ENCODE measurements at places on chromosomes 6 and 20.

GRCh38 chr20:47917549-47918070 is 132.3 kb upstream of the SULF2 start:
- no peak for DNase-seq

DNA sequence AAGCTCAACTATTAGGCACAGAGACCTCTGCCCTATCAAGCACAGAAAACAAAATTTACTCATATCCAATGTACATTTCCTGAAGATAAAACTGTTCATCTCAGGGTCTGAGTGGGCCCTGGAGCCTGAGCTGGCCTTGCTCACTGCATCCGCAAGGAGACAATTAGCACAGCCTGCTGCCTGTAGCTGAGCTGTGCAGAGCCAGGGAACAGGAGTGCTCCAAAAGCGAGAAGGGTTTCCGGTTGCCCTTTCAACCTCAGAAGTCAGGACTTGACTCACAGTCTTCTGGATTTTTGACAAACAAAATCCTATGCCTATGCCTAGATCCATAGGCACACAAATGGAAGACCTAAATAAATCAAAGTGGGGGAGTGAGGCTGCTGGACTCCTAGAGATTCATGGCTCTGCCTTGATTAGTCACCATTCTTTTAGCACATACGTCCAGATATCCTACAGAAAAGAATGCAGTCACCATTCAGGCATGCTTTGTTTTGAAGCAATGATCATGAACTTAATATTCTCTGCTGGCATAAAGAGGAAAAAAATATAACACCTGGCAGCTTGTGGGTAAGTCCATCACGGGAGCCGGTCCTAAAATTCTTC is 73.5 kb downstream of the BFSP1 start:
- DNase-seq = no peak

GRCh38 chr6:14838133-14838583 is 407.7 kb upstream of the JARID2 start:
- no peak for DNase-seq

DNA sequence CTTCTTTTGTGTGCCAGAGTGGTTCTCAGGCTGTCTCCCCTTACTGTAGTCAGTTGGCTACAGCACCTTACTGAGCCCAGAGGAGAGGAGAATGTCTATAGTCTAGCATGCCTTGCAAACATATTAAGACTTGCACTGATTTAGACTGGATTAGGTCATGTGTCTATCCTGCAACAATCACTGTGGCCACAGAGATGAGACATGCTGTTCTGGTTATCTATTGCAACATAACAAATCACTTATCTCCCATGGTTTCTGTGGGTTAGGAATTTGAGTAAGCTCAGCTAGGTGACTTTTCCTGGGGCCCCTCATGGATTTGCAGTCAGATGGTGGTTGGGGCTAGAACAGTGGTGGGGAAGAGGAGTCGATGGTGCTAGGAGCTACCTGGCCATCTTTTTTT is 261.3 kb downstream of the SOD2 start:
- DNase-seq = no peak

- DNase-seq = no peak
Observed at GRCh38 chr20:50389438-50389807, 120.8 kb upstream of the PTPN1 start.

GRCh38 chr6:119453242-119454200 is 104.0 kb upstream of the MAN1A1 start:
- DNase-seq = no peak

DNA sequence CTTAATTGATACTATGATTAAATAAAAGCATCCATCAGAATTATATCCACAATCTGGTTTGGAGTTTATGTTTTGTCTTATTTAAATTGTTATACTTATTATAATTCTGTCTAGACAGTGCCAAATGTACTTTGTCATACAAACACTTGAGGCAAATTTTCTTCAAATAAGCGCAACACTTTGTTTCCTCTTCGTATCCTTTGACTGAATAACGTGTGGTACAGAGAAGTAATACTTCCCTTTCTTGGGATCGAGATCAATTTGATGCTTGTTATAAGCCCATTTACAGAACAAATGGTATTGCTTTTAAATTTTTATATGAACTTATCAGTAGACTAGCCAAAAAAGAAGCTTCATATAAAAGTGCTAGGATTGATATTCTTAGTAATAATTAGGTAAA is 111.0 kb downstream of the ATG5 start:
- DNase-seq = no peak

- DNase-seq = no peak
Observed at GRCh38 chr6:105917038-105917695, 169.0 kb upstream of the PRDM1 start.

DNA sequence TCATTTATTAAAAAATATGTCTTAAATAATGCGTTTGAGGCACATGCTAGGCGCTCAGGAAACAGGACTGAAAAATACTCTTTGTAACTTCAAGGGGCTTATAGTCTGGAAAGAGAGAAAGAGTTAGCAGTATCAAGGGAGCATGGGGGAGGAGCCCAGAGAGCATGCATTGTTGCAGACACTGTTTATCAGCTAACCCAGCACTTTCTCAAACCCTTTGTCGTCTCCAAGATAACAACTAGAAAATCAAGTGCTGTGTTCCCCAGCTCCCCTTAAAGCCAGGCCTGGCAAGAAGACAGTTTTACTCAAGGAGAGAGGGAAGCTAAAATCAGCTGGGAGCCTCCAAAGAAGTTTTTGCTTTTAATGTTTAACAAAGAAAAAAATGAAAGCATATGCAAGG is 98.4 kb downstream of the PERP start:
- no peak for DNase-seq

DNA sequence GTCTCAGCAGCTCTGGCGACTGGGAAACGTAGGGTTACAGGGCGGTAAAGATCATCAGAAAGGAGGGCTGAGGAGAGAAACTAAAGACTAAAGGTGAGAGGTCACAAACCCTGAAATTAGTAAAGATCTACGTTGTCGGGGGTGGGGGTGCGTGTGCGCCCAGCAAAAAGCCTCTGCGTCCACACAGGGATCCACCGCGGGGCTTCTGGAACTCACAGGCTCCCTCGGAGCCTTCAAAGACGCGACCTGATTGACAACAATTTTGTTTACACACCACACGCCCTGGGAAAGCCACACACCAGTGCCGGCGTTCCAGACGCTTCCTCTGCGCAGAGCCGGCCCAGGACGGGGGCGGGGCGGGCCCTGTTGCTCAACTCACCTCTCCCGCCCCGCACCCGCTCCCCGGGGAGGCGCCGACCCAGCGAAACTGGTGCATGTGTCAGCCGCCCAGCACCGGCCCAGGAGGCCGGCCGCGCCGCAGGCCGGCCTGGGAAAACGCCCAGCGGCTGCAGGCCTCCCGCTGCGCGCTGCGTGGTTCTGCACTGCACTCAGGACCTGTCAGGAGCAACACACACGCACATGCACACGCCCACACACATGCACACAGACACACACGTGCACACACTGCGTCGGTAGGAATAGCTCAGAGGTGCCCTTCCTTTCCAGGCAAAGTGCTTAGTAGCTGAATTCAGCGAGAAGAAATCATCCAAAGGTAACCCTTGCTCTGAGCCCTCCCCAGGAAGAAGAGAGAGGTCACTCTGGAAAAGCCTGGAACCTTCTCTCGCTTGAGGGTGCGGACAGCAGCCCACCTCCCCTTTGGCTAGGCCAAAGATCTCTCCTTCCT is 57.2 kb upstream of the ARID1B start:
- DNase-seq = peak; percentile 42

- no peak for DNase-seq
Observed at GRCh38 chr6:84635081-84635761, 129.2 kb downstream of the TBX18 start.

- no peak for DNase-seq
Observed at GRCh38 chr6:160766989-160767646, 65.1 kb downstream of the PLG start.

GRCh38 chr6:81865712-81866111 is 113.2 kb upstream of the TENT5A start:
- no peak for DNase-seq

DNA sequence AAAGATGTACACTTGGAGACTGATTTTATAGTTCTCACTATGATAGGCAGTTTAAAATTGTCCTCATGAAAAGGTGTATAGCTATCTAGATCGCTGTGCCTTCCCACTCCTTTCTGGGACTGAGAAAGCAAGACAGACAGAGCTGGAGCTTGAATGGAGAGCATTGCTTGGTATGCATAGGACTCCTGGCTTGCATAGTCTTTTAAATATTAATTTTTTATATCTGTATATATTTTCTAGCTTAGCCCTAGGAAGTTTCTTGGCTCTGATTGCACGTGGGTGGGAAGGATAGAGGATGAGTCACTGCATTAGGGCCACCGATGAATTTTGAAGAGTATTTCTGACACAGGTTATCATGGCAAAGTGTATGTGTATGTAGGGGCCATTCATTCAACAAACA is 150.0 kb upstream of the SPACA1 start:
- no peak for DNase-seq

- no peak for DNase-seq
Observed at GRCh38 chr6:71082033-71082650, 125.3 kb upstream of the B3GAT2 start.

DNA sequence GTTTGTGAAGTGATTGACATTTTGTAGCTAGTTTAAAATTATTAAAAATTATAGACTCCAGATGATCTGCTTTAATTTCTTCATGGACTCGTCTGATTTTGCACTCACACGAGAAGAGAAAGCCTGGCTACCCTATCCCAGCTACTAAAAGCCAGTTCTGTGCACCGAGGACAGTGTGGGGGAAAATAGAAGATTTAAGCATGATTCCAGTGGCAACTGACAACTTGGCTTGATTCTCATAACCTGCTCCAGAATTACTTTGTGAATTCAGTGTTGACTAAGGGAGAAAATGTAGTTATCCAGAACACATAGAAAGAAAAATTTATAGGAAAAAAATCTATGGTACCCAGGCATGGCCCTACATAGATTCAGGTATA is 88.7 kb downstream of the SNAP25 start:
- no peak for DNase-seq

GRCh38 chr20:51692806-51693400 is 75.3 kb downstream of the ATP9A start:
- DNase-seq = no peak

GRCh38 chr6:51992876-51993275 is 94.5 kb downstream of the PKHD1 start:
- DNase-seq = no peak

DNA sequence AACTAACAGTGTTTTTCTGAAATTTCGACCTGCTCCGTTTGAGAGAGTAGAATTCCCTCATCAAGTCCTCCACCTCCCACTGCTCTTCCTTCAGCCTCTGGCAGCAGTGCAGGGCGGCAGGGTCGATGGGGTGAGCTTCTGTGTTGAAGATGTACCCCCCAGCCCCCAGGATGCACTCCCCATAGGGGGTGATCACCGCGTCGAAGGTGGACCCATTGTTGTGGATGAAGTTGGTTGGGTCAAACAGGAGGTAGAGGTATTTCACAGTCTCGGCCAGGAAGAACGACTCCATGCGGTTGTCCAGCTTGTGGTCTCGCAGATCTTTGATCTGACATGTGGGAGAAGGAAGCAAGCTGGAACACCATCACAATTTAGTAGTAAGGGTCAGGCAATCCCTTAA is 23.0 kb upstream of the TRPC4AP start:
- DNase-seq = no peak

- no peak for DNase-seq
Observed at GRCh38 chr6:5173810-5174209, 86.9 kb downstream of the LYRM4 start.

DNA sequence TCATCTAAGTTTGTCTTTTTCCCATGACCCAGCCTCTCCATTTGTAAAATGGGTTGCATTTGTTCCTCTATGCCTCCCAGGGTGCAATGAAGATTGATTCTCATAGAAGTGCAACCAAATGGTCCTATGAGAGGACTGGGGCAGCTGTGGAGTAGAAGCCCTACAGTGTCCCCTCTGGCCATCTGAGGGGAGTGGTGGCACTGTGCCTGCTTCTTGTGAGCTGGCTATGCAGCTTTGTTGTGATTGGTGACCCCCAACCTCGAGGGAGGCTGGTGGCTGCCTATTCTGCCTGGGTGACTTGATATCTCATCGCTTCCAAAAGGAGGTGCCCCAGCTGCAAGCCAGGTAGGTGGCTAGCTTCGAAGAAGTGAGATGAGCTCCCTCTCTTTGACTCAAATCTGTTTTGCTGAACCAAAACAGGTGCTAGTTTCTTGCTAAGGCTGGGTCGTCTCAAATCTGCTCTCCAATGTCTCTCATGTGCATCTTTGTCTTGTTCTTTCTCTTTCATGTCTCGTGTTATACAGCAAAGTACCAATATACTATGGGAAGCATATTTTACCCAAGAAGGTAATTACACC is 33.9 kb downstream of the TXLNB start:
- no peak for DNase-seq

DNA sequence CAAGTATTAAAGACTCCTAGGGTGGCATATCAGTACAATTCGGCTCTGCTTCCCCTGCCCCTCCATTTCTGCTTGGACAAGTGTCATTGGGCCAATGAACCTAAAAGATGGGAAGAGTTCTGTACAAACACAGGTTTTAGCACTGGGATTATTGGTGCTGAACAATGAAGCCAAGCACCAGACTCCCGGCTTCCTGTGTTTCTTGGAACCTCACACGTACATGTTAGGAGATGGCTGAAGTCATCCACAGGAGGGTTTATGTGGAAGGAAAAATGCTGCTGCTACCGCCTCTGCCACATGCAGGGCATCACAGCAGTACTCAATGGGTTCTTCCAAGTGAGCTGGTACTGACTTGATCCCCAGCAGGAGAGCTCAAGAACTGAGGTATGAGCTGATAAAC is 49.7 kb downstream of the TNFRSF21 start:
- no peak for DNase-seq

DNA sequence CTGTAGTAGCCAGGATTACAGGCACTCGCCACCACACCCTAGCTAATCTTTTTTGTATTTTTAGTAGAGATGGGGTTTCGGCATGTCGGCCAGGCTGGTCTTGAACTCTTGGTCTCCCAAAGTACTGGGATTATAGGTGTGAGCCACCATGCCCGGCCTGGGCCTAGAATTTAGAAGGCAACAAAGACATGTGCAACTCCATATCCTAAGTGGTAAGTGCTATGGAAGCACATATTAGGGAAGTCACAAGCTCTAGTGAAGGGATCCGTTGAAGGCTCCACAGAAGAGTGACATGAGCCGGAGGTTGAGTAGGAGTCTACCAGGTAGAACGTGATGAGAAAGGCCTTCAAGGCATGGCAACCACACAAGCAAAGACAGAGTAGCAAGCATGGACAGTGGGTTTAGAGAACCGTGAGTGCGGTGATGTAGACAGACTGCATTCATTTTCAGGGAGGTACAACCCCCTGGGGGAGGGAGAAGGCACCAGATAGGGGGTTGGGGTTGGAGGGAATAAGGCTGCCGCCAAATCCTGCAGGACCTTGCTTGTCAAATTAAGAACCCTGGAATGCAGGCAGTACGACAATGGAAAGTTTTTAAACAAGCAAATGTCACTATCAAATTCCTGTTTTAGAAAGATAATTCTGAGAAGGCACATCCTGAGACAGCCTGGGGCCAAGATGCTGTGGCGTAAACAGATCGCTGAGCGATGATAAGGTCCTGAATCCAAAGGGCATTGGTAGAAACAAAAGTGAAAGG is 50.2 kb downstream of the ARHGAP18 start:
- no peak for DNase-seq

- no peak for DNase-seq
Observed at GRCh38 chr20:50354721-50355589, 155.2 kb upstream of the PTPN1 start.

GRCh38 chr20:52105442-52106422 is 85.8 kb downstream of the ZFP64 start:
- no peak for DNase-seq
